Muscle of leg (tissue), 16 donors: ENCODE measurements at places on chromosomes 5 and 9.

DNA sequence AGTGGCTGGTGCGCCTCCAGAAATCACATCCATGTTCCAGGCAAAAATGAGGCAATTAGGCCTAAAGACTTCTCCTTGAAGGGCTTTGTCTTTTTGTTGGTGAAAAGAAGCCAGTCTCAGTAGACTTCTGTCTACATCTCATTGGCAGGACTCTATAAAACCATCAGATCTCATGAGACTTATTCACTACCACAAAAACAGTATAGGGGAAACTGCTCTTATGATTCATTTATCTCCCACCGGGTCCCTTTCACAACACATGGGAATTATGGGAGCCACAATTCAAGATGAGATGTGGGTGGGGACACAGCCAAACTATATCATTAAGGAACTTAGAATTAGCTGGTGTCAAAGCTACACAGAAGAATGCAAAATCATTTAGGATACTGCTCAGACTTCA is 77.7 kb upstream of the SNX2 start:
- no peak for DNase-seq

- DNase-seq, result no peak
These were observed 13.5 kb upstream of the KIF27 start for GRCh38 chr9:83934569-83935275.

DNA sequence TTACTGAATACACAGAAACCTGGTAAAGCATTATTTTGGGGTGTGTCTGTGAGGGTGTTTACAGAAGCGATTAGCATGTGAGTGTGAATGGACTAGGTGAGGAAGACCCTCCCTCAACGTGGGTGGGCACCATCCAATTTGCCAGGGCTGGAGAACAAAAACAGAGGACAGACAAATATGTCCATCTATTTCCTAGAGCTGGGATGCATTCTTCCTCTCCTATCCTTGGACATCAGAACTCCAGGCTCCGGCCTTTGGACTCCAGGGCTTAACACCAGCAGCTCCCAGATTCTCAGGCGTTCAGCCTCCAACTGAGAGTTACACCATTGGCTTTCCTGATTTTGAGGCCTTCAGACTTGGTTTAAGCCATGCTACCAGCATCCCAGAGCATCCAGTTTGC is 65.8 kb upstream of the CHD1 start:
- no peak for DNase-seq

DNA sequence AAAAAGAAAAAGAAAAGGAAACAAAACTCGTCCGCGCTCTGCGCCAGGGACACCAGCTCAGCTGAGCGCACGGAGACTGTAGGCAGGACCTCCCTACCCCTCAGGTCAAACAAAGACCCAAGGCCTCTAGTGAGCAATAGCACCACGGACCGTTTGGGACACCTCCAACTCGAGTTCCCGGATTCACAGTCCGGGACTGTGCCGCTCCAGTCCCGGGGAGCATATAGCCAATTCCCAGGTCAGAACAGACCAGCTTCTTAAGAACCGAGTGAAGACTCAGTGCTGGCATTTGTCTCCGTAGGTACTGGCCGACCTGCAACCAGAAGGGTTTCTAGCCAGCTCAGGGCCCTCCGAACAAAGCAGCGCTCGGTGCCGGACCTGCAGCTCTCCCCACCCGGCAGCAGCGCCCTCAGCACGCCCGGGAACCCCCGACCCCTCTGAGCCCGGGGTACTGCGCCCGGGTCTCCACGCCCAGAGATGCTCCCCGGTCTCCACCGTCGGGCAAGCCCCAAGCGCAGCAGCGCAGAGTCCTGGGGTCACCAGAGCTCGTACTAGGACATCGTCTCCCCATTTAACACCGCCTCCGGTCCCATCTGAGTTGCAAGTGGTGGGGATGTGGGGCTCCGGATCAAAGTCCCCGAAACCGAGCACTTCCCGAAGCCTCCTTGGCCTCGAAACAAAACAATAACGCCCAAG is 591 bp downstream of the ABCA1 start:
- peak; percentile 60 for DNase-seq

DNA sequence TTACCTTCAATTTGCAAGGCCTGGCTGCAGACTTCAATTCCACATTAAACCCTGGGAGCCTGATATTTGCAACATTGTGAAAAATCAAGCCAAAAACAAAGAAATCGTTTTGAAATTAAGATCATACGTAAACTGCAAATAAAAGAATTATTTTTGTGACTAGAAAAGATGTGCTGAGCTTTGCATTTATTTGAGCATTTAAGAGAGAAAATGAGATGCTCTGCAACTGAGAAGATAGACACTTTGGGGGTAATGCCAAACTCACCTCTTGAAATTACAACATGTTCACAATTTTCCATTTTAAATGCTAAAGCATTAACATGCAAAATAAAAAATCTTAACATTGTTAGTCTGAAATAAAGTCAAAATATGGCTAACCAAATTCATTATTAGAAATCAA is 46.6 kb downstream of the CSNK1A1 start:
- no peak for DNase-seq

DNA sequence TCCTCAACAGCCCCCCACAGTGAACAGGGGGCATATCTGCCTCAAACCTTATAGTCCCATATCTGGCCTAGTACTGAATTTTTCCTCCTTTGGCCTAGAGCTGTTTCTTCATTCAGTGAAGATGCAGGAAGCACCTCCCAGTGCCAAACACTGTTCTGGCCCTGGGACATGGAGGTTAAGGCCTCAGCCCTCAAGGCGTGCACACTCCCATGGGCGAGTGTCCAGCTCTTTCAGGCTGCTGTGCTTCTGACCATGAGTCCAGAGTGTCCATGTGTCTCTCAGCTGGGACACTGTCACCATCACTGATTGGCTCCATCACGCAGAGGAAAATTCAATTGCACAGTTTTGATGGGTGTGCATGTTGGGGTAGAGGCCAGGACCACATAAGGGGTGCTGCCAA is 151.5 kb downstream of the PAX5 start:
- no peak for DNase-seq

DNA sequence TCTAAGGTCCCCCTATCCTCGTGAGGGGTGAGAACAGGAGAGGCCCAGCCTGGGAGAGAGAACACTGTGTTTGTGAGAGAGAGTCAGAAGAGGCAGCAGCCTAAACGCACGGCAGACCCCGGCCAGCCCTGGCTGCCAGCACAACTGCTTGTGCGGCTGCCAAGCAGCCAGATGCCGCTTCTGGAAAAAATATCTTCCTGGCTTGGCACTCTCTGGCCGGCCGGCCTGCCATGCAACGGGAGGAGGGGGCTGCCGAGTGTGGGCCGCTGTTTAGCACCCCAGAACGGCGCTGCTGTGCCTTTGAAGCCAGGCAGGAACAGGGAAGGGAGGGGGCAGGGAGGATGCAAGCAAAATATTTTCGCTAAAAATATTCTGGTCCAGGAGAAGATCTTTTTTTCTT is 105.0 kb downstream of the FGF18 start:
- DNase-seq, result peak; percentile 84

- peak; percentile 44 for DNase-seq
These were observed 51.4 kb upstream of the TJP2 start for GRCh38 chr9:69122549-69123141.

DNA sequence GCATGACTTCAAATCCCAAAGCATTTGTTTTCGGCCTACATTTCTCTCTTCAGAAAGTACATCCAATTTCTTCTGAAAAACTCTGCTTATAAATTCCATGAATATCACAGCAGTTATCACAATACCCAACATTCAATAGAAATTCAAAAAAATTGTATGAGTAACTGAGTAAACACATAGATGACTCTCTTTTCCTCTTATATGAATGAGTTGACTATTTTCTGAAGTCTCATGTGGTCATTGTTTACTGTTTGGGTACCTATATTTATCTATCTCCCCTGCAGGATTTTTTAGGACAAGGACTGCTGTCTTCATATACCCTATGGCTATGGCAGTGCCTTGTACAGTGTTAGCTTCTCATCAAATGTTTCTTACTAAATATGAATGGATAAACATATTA is 157.1 kb downstream of the HTR1A start:
- DNase-seq, result no peak

DNA sequence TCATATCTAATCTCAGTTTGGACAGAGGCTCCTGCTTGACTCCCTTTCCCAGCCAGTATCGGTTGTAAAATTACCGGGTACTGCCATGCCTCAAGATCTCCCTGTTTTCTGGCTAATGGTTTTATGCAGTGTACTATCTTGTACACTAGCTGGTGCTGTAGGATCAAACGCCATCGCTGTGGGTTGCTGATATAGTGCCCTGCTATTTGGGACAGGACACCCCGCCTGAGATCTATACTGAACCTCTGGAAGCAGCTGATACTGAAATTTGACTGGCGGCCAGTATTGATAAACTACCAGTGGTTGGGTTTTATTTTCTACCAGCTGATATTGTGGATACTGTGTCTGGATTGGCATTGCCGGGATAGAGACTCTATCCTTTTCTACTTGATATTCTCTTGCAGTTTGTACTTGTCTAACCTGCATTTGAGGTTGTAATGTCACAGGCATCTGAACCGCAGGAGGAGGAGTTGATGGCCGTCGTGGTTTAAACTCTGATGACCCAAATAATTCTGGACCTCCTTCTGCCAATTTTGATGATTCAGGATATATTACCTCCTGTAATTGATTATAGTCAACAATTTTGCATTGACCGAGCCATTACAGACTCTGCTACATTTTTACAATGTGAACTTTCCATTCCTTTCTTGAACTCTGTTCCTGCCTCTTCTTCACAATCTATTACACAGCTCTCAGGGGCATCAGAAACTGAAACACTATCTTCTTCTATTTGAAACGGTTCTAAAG is 112.5 kb upstream of the LARP1 start:
- no peak for DNase-seq

- DNase-seq, result peak; percentile 18
These were observed 70.1 kb upstream of the SPATA31E1 start for GRCh38 chr9:87812375-87813118.

GRCh38 chr5:14699807-14700400 is 35.4 kb downstream of the OTULIN start:
- no peak for DNase-seq

- no peak for DNase-seq
These were observed 10.9 kb downstream of the RAPGEF1 start for GRCh38 chr9:131728961-131729360.

- no peak for DNase-seq
These were observed 123.1 kb upstream of the ZNF608 start for GRCh38 chr5:124869426-124870033.

GRCh38 chr5:175681045-175681967 is 23.4 kb downstream of the HRH2 start:
- no peak for DNase-seq

DNA sequence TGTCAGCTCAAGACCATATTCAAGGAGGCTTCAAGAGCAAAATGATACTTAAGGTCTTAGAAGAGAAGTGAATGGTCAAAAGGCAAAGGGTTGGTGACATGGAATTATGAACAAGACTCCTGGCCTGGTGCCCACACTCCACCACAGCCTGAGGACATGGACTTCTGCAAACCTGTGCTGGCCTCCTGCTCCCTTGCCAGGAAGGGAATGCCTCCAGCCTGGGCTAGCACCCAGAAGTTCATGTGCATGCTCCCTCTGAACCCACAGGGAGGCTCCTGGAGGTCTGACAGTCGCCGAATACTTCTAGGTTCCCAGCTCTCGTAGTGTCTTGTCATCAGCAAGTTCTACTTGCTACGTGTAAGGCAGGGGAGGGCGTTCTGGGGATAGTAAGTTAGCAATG is 156.7 kb downstream of the FSTL4 start:
- DNase-seq, result no peak

DNA sequence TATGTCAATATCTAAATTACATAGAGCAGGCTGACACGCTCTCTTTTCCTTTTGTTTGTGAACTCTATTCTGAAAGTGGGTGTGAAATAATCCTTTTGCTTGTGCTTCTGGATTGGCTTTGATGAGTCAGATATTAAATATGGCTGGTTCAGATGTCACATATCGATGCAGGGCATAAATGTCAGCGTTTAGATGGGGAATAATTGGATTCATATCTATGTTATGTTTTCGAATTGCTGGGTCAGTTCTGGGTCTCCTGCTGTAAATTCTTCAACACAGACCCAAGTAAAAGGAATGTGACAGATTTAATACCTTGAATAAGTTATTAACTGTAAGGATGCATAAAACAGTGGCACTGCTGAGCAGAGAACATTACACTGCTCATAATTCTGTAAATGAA is 118.7 kb upstream of the SNX2 start:
- no peak for DNase-seq

DNA sequence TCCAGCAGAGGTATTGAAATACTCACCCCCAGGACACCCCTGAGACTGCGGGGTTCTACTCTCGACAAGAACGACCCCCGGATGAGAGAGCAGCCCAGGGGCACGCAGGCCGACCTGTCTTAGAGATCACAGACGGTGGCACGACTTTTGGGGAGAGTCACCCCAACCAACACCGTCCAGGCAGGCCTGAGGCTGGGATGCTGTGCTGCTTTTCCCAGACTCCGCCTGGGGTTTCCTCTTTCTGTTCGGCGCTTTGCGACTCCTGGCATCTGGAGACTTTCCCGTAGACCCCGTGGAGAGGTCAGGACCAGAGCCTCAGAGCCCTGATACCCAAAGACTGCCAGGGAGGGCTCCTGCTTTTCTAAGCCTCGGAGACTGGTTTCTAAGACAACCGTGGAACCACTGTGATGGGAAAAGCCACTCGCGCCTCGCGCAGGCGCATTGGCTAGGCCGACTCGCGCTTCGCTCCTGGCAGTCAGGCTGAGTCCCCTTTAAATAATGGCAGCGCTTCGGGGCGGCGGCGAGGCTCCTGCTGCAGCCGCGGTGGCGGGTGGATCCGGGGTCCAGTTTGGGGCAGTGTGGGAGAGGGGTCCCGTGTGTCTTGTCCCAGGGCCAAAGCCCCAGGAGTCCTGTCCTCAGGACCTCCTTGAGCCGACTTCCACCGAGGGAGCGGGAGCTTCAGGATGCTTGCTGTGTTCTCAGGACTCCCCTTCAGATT is 484.0 kb downstream of the SPATA31A7 start:
- DNase-seq, result no peak

DNA sequence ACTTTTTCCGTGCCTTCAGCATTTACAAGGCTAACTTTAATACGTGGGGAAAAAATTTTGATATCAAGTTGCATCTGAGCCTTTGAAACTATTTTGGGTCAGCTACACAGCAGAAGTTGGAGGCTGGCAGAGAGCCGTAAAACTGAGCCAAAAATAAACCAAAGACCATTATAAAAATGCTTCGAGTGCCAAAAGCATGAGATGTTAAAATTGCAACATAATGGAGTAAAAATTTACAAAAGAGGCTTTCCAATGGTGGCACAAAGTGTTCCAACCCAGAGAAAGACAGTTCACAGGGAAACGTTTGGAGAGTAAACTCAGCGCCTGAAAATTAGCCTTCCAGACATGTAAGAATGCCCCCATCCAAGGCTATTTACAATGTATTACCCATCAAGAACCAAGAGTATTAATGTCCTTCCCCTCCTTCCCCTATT is 190.3 kb downstream of the TLE1 start:
- peak; percentile 64 for DNase-seq

- DNase-seq, result no peak
These were observed 502.1 kb upstream of the PAPPA start for GRCh38 chr9:115651461-115651860.

- no peak for DNase-seq
These were observed 373.1 kb upstream of the WWC1 start for GRCh38 chr5:167918184-167918812.

DNA sequence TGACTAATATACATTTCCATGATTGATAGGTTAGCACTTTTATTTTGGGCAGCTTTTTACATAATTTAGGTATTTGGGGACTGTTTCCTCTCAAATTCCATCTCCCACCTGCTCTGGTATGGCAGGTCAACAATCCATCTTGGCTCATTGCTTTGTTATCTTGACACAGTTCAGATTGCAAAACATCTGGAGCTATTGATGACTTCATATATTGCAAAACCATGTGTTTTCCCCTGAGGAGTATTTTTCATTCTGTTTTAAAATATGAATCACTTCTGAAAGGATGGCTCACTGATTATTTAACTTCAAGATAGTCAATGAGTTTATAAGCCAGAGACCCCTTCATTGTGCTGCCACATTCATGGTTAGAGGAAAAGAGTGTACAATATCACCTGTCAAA is 1206.0 kb upstream of the C9orf72 start:
- DNase-seq, result peak; percentile 68
